ENCODE measurements at places on chromosomes 1 and 21.

GRCh38 chr21:46286648-46287002 lies 483 bp downstream of the YBEY start:
- peak; percentile 75 for DNase-seq

- no peak for DNase-seq
Measured at GRCh38 chr1:167052389-167052788, 37.8 kb downstream of the GPA33 start.

- no peak for DNase-seq
Measured at GRCh38 chr1:19166066-19166465, 44.0 kb downstream of the UBR4 start.

GRCh38 chr1:88825721-88826120 lies 65.6 kb downstream of the GTF2B start:
- no peak for DNase-seq

DNA sequence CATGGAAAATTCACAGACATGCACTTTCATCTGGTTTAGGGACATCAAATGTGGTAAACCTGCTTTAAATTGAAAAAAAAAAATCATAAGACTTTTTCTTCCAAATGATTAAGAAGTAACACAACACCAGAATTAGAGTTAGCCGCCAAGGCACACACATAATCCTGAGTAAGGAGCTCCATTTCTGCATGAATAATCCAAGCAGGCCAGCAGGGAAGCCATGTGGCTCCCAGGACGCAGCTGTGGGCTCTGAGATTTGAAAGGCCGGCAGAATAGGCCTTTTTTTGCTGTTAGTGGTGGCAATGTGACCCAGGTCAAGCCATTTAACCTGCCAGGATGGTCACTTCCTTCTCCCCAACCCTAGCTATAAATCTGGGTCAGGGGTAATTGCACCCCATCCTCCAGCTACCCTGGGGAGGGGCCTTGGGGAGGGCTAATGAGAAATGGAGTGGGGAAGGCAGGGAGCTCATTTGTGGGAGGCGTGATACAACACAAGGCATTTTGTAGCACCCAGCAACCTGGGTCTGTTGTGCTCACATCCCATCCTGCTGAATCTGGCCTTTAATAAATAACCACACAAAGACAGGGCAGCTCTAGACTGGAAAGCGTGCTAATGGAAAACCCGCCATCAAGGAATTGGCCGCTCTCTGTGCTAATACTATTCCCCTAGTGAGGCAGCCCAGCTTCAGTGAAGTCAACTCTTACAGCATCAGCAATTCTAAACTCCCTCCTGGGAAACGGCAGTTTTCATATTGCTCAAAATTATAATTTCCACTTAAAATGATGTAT lies 178.5 kb downstream of the RHOU start:
- no peak for DNase-seq

DNA sequence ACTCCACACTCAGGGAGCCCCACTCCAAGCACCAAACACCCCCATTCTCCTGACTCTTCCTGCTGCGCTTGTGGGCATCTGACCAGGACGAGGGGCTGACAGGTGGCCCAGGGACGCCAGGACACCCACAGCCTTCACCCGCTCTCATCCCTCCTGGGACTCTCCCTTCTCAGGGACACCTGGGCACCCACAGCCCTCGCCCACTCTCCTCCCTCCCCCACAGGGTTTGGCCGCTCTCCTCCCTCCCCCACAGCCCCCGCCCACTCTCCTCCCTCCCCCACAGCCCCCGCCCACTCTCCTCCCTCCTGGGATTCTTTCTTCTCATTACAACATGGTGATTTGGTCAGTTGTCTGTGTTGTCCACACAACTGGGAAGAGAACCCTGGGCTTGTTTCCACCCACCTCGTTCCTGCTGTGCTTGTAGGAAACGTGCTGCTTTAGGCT lies 43.4 kb downstream of the PRDM15 start:
- no peak for DNase-seq
